HS-27A (cell line): ENCODE measurements at places on chromosomes 1 and 21.

DNA sequence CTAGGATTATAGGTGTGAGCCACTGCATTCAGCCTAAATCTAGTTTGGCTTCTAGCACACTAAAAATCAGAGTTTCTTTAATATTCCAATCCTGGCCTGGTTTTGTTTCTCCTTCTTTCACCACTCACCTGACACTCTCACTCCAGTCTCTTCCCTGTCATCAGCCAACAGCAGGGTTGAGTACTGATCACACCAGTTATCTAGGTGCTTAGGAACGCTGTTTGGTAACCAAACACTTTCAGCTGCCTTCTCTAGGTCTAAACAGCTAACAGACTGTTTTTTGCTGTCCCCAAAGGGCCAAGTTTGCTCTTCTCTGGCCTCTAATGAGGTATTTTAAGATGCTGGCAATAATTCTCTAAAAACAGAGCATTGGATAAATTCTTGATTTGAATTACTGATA lies 17.7 kb upstream of the FRRS1 start:
- DNase-seq: no peak

GRCh38 chr1:223211323-223211985 lies 68.4 kb upstream of the TLR5 start:
- DNase-seq: no peak

- DNase-seq: no peak
Measured at GRCh38 chr1:110607536-110608230, 1.5 kb upstream of the KCNA2 start.

GRCh38 chr1:91889717-91890459 lies 3.9 kb upstream of the TGFBR3 start:
- DNase-seq: peak; percentile 29

DNA sequence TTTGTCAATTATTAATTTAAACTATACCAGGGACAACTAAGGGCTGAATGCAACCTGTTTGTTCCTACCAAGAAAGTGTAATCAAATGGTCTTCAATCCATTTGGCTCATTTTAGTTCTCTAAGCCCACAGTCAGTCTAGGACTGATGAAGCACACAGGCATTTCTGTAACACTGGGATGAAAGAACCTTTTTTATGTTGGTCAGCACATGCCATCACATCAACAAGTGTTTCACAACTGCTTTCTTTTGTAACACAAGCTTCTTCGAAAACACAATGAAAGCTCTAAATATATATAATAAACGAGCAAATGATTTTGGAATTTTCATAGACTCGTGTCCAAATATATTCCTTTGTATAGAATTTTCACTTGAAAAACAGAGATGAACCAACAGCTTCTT lies 28.8 kb downstream of the HEATR1 start:
- DNase-seq: no peak

GRCh38 chr1:63327417-63328054 lies 5.2 kb downstream of the FOXD3 start:
- peak; percentile 20 for DNase-seq

DNA sequence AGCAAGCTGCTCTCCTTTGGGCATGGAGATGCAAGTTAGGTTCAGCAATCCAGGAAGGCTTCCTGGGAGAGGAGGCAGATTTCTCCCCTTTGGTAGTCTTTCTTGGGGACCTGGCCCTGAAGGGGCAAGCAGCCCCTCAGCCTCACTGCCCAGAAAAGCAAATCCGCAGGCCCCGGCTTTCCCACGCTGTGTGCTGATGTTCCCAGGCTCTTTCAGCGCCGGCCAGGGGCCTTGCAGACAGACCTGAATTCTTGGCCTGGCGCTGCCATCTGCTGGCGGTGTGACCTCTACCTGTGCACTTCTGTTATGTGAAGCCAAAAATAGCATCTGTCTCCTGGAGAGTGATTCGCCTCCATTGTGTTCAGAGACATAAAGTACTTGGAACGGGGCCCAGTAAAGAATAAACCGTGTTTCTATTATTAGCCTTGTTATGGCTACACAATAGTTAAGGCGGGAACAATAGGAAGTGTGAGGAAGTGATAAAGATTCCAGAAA lies 64.8 kb downstream of the ALPL start:
- DNase-seq: no peak

DNA sequence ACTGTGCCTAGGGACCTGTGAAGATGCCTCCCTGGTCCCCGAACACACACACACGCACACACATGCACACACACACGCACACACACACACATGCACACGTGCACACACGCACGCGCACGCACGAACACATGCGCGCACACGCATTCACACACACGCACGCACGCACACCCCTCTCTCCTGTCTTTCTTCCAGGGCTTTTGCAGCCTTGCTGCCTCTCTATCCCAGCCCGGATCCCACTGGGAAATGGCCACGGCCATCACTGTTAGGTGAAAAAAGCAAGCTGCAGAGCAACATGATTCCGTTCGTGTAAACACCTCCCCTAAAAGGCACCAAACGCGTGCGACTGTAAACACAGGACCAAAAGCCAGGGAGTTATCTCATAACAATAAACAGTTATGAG lies 39.7 kb downstream of the NKAIN1 start:
- no peak for DNase-seq

DNA sequence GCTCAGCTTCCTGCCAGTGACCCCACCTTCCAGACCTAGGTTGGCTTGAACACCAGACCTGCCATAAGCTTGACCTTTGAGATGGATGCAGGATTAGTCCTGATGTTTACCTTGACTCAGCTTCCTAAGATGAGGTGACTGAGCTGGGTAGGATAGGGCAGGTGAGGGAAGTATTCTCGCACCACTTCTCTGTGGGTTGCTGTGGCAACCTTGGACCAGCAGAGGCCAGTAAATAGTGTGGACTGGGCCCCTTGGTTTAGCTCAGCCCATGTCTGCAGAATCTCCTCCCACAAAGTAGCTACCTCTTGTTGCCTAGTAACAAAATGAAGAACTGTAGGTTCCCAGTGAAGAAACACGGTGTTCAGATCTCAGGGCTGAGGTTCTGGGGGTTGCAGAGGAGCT lies 8.4 kb downstream of the RPS6KA1 start:
- DNase-seq: no peak

DNA sequence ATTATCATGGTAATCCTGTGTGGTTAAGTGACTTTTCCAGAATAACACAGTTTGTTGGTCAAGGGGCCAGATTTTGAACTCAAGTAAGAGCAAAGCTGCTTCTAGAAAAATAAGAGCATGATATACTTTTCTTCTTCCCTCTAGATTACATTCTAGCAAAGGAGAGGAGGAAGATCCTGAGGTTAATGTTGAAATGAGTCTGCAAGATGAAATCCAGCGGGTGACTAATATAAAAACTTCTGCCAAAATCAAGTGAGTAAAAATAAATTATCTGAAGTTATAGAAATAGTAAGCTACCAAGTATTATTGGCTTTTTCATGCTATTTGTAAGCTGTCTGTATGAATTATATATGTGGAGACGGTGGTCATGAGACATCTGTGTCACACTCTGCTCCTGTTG lies 12.8 kb downstream of the WDR3 start:
- no peak for DNase-seq

- no peak for DNase-seq
Measured at GRCh38 chr1:63623952-63624351, 30.7 kb downstream of the PGM1 start.

DNA sequence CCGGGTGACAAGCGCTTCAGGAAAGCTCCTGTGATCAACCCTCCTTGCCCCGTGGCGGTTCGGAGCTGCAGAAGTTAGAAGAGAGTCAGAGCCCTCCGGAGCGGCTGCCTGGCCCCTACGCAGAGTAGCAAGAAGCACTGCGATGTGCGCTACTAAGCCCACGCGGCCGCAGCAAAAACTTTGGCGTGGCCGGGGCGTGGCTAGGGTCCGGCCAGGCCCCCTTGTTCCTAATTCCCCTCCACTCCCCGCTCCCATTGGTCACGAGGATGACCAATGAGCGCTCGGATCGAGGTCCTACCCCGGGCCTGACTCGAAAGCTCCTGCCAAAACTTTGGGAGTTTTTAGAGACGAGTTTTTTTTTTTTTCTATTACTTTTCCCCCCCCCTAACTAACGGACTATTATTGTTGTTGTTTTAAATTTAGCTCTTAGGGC lies at the start of gene HLX:
TSS of gene HLX (plus strand) at position 368 of the 433 bp plus-strand sequence. CDS start 415 bp downstream, outside the sequence.
- DNase-seq: peak; percentile 76

GRCh38 chr1:43883321-43883720 lies 50.3 kb upstream of the ARTN start:
- no peak for DNase-seq

- DNase-seq: no peak
Measured at GRCh38 chr1:246108278-246108925, 398.7 kb downstream of the SMYD3 start.

GRCh38 chr1:150192012-150192411 lies 42.3 kb downstream of the PLEKHO1 start:
- DNase-seq: peak; percentile 80

DNA sequence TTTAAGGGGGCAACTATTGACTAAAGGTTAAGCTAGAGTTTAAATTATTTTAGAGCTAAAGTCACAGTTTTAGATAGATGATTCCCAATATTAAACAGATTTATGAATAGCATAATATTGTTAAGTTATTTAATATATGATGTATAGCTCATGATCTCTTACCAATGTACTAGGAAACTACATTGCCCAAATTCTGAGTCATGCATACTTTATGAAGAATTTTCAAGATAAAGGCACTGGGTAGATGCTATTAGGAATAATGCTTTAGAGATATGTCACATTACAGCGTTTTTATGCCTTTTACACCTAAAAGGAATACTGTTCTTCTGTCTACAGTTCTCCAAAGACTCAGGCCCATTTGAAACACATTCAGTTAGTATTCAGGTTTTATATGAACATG lies 215.1 kb downstream of the NCAM2 start:
- no peak for DNase-seq

GRCh38 chr1:90154711-90155110 lies 159.8 kb downstream of the ZNF326 start:
- no peak for DNase-seq

- no peak for DNase-seq
Measured at GRCh38 chr1:208601561-208601960, 357.4 kb upstream of the PLXNA2 start.

GRCh38 chr1:153087652-153088051 lies 6.7 kb downstream of the SPRR2E start:
- DNase-seq: no peak

DNA sequence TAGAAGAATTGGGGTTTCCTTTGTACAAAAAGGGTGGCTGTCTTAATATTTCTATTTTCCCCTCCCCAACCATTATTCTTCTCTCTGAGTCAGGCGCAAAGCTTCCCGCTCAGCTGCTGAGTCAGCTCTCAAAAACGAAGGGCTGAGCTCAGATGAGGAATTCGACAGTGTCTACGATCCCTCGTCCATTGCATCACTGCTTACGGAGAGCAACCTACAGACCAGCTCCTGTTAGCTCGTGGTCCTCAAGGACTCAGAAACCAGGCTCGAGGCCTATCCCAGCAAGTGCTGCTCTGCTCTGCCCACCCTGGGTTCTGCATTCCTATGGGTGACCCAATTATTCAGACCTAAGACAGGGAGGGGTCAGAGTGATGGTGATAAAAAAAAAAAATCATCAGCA lies 3.0 kb upstream of the TUFT1 start:
- peak; percentile 91 for DNase-seq

DNA sequence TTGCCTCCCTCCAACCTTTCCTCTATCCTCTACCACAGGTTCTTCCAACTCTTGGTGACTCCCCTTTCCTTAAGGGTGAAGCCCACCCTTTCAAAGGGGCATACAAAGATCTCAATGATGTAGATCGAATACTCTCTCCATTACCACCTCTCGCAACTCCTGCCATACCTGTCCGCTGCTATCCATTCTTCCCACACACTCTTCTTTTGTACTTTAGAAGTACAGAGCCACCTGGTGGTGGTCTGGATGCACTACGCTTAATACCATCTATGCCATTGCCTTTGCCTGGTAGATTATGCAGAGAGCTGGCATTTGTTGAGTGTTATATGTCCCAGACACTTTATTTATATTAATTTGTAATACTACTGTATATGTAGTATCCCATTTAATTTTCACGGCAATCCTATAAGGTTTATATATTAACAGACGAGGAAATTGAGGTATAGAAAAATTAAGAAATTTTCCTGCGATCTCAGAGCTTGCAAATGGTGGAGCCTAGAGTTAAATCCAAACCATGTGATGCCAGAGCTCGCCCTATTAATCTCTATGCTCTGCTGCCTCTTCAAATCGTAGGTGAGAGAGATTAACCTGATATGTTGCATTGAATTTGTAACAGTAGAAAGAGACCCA lies 22.9 kb downstream of the TSHB start:
- no peak for DNase-seq

- DNase-seq: no peak
Measured at GRCh38 chr1:15099441-15100120, 54.0 kb upstream of the TMEM51 start.
